ENCODE measurements at places on chromosomes 5 and 9.

DNA sequence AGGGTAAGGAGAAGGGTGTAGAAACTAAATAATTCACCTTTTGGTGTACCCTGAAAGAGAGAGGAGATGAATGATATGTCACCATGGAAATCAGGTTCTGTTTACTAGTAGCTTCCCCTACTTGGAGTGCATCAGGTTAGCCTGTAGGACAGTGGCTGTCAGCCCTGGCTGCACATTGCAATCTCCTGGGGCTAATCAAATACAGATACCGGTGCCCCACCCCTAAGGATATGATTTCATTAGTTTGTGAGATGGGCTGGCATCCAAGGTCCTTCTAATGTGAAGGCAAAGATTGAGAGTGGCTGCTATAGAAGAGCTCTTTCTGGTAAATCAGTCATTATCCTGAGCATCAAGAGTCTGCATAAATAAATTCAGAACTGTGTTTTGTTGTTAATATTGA, 47.2 kb downstream of the INSYN2B start:
- no peak for DNase-seq

GRCh38 chr5:94223235-94223634, 395.2 kb downstream of the KIAA0825 start:
- DNase-seq = no peak

- no peak for DNase-seq
Observed at GRCh38 chr9:100202806-100203205, 103.8 kb downstream of the INVS start.

DNA sequence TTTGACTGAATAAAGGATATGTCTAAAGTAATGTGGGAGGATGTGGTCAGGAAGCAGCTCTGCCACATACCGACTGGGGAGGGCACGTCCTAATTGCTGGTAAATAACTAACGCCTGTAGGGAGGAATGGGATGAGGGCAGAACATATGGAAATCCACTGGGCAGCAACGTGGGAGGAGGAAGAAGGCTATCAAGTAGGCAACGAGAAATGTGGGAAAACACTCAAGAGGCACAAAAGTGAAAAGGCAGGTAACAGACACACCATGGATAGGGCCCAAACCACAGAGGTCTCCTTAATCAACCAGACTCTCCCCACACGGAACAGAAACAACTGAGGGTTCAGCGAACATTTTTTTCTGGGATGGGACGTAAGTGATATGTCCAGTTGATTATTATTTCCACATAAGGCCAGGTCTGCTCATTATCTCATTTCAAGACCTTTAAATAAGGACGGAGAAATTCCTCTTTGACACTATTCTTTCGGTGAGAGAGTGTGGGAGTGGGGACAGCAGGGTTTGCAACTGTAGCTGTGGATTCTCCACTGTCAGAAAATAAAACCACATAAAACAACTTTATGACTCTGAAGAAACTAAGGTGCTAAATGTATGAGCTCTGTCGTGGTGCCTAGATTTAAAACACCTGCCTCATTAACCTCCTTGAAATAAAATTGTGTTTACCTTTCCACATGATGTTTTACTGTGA, 17.0 kb downstream of the IARS1 start:
- no peak for DNase-seq

GRCh38 chr5:69467442-69468225, 25.0 kb upstream of the OCLN start:
- DNase-seq = no peak

- no peak for DNase-seq
Observed at GRCh38 chr5:63554191-63554590, 408.1 kb downstream of the HTR1A start.

DNA sequence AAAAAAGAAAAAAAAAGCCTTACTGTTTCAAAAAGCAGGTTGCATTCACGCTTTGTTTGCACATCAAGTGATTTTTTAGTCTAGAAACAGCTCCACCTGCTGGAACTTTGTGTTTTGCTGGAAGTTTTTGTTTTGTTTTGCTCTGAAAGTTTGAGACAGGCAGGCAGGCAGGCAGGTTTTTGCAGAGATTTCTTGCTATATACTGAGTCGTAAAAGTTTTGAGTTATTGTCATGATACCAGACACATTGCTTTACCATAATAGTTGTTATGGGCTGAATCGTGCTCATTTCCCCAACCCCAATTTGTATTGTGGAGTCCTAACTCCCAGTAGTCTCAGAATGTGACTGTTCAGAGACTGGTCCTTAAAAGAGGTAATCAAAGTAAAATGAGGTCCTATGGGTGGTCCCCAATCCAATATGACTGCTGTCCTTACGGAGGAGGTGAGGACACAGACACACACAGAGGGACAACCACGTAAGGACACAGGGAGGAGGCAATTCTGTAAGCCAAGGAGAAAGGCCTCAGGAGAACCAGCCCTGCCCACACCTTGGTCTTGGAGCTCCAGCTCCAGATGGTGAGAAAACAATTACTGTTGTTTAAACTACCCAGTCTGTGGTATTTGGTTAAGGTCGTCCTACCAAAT, 20.9 kb downstream of the OR2Y1 start:
- no peak for DNase-seq

DNA sequence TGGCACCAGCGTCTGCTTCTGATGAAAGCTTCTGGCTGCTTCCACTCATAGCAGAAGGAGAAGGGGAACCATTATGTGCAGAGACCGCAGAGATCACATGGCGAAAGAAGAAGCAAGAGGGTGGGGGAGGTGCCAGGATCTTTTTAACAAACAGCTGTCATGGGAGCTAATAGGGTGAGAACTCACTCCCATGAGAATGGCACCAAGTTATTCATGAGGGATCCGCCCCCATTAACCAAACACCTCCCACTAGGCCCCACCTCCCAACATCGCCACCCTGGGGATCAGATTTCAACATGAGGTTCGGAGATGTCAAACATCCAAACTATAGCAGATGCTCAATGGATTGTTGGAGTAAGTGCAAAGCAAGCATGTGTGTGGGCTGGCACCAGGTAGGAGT, 125.8 kb upstream of the SLIT3 start:
- no peak for DNase-seq

GRCh38 chr9:99594056-99594780, 227.5 kb upstream of the NR4A3 start:
- DNase-seq = no peak

DNA sequence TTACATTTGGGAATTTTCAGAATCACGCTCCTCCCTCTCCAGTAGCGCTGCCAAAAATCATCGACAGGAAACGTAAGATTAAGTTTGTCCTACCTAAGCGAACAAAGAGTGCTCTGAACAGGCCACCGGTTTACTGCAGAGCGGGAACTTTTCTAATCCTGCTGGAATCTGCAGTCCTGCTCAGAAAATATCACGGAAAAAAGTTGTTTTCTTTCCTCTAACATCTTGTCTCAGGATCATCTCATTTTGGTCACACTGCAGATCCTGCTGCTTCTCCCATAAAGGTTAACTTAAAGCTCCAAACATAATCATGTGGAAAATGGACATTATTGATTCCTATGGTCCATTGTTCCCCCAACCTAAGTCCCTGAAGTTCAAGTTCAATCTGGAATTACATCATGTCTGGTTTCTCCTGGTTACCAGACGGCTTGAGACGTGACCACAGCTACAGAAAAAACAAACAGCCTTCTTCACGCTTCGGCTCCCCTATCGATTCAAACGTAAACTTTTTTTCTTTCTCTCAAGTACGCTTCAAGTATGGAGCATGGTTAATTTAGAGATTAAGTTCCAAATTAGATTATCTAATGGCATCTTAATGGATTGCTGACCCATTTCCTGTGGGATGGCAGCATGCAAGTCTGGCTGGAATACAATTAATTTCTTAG, 217.6 kb downstream of the NFIB start:
- DNase-seq = no peak

GRCh38 chr9:132984202-132985070, 5.9 kb downstream of the GFI1B start:
- DNase-seq = no peak

DNA sequence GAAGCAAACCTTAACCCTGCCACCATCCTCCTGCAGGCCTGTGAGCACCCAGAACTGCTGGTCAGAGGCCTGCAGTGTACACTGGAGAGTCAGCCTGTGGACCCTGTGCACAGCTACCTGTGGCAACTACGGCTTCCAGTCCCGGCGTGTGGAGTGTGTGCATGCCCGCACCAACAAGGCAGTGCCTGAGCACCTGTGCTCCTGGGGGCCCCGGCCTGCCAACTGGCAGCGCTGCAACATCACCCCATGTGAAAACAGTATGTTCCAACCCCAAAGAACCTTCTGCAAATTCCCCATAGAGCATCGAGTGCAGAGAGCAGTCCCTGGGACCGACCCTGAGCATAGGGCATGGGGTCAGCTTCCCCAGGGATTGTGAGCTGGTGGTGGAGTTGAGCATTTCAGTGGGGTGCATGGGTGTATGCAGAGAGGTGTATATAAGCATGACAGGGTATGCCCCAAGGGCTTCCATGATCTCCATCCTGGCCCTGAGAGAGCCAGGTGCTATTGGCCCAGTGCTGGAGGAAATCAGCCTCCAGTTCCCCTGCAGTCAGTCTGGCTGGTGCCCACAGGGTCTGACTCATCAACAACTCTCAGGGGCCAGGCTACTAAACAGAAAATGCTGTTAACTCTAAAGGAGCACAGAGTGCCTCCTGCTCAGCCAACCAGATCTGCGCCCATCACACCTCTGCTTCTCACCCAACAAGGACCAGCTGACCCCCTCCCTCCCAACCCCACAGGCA, 126.2 kb downstream of the SAXO1 start:
- no peak for DNase-seq

DNA sequence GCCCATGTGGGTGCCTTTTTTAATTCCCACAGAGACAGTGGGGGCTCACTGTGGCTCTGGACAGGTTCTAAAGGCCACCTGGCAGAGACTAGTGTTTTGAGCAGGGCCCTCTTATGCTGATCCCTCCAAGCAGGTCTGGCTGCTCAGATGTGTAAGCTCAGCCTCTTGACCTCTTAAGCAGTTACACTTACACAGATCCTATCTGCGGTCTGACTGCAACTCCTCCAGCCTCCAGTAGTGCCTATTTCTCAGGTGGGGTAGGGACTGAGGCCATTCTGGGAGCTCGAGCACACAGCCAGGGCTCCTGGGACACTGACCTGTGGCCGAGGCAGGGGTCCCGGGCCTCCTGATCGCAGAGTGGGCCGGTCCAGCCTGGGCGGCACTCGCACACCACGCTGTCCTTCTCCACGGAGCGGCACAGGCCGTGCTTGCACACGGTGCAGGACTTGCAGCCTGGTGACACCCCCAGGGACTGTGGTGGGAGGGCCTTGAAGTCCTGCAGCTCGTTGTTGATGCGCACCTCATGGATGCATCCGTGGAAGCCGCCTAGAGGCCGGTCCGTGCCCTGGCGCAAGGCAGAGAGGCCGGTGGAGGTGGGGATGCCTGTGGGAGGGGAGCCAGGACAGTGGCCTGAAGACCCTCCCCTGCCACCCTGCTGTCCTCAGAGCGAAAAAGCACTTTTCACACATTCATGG, 91.9 kb upstream of the PANK3 start:
- no peak for DNase-seq

- no peak for DNase-seq
Observed at GRCh38 chr9:16147726-16148125, 594.9 kb downstream of the CCDC171 start.

DNA sequence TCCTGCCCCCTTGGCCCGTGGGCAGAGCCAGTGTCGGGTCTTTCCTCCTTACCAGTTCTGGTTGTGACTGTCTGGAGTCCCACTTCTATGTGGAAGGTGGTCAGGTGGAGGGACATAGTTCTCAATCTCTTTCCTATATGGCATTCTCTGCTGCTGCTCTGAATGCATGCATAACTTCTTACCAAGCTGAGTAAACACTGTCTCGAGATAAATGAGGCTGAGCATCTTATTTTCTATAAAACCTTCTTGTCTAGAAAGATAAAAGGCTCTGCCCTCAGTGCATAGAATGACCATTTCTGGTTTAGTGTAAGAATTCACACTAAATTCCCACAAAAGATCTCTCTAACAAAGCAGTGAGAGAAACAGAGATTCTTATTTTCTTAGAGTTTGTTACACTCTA, 106.2 kb upstream of the TBC1D2 start:
- DNase-seq = no peak

DNA sequence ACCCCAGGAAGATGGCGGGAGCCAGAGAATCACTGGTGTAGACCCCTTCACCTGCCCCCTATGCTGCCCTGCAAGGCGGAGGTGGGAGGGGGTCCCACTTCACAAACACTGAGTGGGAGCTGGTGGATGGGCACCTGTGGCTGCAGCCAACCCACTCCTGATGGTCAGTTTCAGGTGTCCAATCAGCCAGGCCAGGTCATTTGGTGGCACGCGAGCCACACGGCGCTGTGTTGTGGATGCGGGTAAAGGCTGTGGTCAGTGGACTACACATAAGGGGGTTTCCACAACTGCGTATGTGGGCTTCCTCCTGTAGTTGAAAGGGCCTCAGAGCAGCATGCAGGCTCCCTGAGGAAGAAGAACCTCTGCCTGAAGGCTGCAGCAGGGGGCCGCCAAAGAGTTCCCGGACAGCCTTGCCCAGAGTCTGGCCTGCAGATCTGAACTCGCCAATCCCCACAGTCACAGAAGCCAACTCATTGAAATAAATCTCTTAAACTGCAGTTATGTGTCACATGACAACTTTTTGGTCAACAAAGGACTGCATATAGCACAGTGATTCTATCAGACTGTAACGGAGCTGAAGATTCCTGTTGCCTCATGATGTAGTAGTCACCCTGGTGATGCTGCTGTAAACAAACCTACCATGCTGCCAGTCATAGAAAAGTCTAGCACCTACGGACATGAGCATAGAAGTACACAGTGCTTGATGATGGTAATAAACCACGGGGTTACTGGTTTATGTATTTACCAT, 284.7 kb upstream of the IRX2 start:
- DNase-seq = no peak

DNA sequence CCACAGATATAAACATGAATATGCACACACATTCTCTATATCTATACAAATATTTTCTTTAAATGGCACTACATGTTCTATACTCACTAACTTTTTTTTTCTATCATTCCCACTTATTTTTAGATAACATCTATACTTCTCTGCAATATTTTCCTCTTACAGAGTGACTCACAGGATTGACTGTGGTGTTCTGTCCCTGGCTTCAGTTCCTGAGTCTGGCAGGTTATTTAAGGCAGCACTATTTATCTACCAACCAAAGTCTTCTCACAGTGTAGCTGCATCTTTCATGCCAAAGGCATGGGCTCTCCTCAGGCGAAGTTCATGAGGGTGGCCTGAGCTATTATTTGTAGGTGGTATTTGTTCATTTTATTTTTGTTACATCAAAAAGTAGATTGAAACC, 409.0 kb downstream of the PRR16 start:
- no peak for DNase-seq

GRCh38 chr9:8349901-8350300, 550.3 kb upstream of the DMAC1 start:
- DNase-seq = no peak

GRCh38 chr5:61362796-61363368, 30.8 kb downstream of the ZSWIM6 start:
- no peak for DNase-seq

DNA sequence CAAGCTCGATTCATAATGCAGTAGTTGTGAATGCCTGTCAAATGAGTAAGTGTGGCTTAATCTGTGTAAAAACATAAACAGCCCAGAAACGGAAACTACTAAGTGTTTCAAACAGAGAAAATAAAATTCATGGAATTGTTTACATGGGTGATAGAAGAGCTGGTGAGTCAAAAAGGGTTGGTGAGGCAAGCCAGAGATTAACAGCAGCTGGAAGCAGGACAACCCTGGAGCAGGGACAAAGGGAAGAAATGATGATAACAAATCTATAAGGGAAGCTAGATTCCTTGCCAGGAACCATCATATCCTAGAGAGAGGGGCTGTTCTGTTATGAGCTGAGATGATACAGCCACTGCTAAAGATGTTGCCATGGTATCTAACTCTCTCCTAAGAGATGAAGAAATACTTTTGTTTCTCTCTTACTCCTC, 18.0 kb upstream of the PRR16 start:
- no peak for DNase-seq

- no peak for DNase-seq
Observed at GRCh38 chr5:35794684-35795375, 61.9 kb upstream of the IL7R start.
